ENCODE measurements at places on chromosomes 4 and X.

DNA sequence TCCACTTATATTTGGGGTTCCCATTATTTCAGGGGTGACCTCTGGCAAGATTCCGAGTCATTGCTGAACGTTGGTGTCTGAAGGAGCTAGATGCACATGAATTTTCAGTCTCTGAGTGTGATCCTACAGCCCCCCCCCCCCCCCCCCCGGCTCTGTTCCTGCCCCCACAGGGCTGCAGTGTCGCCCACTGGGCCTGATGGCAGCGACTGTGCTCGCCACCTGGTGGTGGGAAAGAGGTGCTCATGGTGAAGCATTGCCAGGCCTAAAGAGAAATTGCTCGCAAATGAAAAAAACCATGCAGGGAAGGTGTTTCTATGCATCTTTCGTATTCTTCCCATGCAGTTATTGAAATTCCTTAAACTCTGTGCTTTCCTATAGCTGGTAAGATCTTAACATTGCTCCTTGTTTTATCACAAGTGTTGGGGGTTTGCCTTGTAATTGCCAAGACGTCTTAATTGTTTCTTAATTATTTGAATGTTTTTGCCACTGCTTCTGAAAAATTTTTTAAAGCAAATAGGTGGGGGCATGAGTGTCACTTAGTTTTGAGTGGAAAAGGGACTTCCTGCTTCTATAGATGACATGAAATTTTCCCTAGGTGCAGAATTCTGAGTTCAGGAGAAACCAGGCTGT lies 63.2 kb downstream of the CLDN22 start:
- no peak for DNase-seq

DNA sequence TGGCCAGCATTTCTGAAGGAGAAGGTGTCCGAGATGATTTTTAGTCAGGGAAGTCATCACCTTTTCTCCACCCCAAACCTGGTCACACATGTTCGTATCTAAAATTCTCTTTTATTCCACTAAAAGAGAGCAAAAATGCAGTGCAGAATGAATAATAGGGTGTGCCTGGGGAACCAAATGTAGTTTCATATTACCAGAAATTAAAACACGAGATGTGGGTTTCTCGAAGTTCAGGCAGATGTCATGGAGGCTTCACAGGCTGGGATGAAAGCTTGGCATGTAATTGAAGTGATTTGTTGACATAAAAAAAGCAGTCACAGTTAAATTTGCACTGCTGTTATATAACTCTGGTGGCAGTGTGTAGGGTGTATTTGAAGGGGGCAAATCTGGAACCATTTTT lies 165.5 kb upstream of the PDE5A start:
- no peak for DNase-seq

DNA sequence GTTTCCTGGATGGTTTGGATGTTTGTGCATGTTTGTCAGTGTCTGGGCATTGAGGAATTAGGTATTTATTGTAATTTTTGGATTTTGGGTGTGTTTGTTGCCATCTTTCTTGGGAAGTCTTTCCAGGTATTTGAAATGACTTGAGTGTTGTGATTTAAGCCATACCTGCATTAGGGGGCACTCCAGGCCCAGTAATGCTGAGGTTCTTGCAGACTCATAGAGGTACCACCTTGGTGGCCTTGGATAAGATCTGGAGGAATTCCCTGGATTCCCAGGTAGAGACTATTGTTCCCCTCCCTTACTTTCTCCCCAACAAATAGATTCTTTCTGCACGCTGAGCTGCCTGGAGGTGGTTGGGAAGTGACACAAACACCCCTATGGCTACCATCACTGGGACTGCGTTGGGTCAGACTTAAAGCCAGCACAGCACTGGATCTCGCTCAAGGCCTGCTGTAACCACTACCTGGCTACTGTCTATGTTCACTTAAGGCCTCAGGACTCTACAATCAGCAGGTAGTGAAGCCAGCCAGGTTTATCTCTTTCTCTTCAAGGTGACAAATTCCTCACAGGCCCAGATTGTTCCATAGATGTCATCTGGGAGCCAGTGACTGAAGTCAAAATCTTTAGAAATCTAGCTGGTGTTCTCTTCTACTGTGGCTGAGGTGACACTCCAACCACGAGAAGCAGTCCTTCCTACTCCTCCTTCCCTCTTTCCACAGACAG lies 643.6 kb downstream of the PDHA2 start:
- no peak for DNase-seq

GRCh38 chr4:65515646-65516045 lies 154.6 kb downstream of the EPHA5 start:
- no peak for DNase-seq

DNA sequence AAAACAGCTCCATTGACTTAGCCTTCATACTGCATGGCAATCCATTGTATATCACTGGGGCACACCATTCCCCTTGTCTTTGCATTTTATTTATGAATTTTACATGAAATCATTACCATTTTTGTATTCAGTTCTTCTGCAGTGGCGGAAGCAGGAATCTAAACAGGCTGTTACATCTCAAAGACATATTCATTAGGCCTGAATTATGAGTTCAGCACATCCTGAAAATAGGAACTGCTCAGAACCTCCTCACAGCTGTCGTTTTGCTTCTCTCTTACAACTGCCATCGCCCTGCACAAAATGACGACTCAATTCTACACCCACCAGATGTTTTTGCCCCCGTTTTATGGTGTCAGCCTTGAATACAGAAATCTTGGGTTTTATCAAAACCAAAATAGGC lies 474.4 kb upstream of the MAGEB18 start:
- no peak for DNase-seq

GRCh38 chr4:153773236-153773690 lies 13.4 kb upstream of the RNF175 start:
- no peak for DNase-seq

GRCh38 chr4:52864793-52865192 lies 2.7 kb downstream of the RASL11B start:
- DNase-seq: no peak

DNA sequence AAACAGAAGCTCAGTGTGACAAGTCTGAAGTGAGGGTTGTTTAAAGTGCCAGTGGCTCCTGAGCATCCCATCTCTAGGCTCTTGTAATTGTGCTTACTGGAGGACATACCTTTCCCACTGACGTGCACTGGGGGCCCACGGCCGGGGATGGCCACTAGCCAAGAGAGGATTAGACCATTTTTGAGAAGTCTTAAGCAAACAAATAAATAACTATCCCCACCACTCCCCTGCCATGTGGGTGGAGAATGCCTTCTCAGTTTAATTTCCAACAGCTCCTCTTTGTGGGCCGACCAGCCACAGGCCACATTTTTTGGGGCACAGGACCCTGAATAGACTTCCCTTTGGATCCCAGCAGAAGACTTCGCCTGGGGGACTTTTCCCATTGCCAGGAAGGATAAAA lies 125.0 kb upstream of the MSX1 start:
- DNase-seq: no peak

DNA sequence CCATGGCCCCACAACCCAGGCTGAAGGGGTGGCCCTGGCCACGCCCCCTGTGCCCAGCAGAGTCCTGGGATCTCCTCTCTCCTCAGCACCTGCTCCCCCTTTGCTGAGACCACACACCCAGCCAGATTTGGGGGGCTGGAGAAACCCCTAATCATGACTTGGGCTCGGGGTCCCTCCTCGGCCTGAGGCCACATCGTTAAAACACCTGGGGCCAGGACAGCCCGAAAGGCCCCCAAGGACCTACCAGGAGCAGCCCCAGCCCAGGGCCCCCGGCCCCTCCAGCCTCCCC lies 116.7 kb downstream of the FAM53A start:
- no peak for DNase-seq

DNA sequence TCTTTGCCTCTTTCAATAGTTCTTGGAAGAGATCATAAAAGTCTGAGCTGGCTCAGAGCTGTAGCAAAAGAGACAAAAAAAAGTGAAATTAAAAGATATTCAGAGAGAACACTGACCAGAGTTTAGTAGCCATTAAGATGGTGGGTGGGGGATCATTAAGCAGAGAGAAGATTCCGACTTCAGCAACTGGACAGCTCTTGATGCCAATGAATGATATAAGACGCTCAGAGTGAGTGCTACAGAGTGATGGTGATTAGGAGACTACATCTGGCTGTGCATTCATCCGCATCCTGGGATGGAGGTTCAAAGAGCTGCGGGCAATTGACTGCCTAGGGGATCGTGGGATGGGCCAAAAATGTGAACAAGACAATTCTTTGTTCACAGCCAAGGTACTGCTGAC lies 178.5 kb downstream of the PACRGL start:
- no peak for DNase-seq

- no peak for DNase-seq
Measured at GRCh38 chrX:16832301-16832700, 37.9 kb downstream of the RBBP7 start.

Measured in stimulated activated CD4-positive, alpha-beta T cell treated with anti-CD3 and anti-CD28 coated beads, TNF-alpha, amount 100 ng/mL, for 4 hours (primary cell).